Activated CD8-positive, alpha-beta memory T cell treated with anti-CD3 and anti-CD28 coated beads for 4 hours (primary cell): ENCODE measurements at places on chromosomes 6 and 20.

- DNase-seq: no peak
Observed at GRCh38 chr6:33123732-33124524, 48.1 kb downstream of the HLA-DPB1 start.

GRCh38 chr6:44685213-44685612 is 297.7 kb downstream of the CDC5L start:
- no peak for DNase-seq

DNA sequence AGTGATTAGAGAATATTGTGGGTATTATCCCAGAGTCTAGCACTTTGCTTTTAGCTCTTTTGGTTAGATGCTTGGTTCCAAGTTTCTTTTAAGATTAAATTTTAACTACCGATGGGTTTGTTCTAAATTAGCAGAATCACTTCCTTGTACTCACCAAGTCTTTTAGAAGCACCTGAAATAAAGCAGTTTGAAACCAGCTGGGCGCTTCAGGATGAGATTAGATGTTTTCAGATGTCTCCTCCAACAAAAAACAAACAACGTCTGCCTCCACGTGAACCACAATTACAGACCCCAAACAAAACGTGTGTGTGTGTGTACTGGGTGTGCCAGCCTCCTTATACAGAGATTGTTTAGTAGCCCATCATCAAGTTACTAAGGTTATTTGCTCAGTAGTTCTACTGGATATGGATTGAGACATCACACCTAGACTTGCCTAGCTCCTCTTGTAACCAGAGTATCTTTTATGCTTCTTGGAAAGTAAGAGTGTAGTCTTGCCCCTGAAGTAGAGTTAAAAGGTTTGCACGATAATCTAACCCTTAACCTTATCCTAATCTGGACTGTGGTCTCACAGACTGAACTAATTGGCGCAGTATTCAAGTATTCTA is 2.3 kb downstream of the DSTN start:
- DNase-seq: no peak

GRCh38 chr6:33008944-33009861 is at the start of gene HLA-DOA:
HLA-DOA (minus strand) TSS chr6:33009591.
- DNase-seq: peak; percentile 22

DNA sequence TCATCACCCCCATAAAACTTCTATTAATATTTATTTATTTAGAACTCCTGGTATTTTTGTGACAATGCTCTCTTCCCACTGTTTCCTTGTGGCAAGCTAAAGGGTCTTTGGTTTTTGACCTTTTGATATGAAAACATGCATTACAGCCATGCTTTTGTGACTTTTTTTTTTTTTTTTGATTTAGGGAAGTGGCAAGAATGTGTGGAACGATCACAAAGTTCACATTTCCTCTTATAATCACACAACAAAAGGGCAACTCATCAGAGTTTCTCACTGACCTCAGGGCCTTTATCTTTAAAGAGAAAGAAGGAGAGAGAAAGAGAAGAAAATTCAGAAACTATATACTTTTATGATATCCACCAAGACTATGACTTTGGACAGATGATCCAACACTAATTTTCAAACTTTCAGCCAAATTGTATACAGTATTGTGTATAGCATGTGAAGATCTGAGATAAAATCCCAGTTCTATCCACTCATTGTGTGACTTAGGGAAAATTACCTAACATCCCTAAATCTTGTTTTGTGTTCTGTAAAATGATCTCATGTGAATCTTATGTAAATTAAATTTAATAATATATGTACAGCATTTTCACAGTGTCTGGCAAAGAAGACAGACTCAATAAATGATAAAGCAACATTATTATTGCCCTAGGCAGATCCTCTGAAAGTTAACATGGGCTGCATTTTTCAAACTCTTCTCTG is 106.8 kb upstream of the MARCKS start:
- DNase-seq: no peak

DNA sequence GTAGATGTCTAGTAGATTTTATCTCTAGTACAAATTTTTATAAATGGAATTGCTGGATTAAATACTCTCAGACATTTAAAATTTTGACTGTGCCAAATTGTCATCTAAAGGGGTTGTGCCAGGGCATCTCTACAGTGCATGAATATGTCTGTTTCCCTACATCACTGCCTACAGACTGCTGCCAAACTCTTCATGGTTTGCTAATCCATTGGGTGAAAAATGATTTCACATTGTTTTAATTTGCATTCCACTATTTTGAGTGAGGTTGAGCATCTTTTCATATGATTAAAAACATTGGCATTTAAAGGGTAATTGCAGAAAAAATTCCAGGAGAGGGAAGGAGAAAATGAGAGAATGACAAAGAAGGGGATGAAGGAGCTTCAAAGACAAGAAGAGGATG is 267.7 kb upstream of the RNF24 start:
- no peak for DNase-seq
